NCI-H446 (cell line): ENCODE measurements at places on chromosomes 1 and 21.

- no peak for DNase-seq
These were observed 533.3 kb downstream of the OMA1 start for GRCh38 chr1:58013237-58013636.

DNA sequence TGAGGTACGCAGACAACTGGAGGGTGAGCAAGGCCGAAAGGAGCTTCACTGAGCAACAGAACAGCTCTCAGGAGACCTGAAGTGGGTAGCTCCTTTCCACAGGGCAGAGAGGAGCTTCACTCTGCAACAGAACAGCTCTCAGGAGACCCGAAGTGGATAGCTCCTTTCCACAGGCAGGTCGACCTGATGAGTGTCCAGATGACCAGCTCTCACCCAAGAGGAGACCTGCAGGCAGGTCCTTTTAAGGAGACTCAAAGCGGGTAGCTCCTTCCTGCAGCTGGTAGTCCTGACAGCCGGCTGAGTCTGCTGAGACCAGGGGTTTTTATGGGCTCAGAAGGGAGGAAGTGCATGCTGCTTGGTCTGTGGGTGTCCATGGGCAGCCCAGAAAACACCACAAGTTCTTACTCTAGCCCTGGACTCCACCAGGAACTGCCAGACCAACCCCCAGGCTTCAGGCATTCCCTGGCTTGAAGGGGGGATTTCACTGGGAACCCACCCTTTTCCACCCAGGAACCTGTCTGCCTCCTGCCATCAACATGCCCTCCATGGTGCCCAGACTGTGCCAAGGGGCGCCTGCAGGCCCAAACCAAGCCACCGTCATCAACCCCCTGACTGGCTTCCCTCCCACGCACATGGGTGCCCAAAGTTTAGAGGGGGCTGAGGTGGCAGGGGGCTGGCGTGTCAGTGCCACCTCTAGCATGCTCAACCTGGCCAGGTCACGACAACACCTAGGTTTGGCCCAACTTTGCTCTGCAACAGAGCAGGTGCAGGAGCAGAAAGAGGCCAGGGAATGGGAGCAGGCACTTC lies 43.6 kb downstream of the ZBTB8OS start:
- DNase-seq = no peak

DNA sequence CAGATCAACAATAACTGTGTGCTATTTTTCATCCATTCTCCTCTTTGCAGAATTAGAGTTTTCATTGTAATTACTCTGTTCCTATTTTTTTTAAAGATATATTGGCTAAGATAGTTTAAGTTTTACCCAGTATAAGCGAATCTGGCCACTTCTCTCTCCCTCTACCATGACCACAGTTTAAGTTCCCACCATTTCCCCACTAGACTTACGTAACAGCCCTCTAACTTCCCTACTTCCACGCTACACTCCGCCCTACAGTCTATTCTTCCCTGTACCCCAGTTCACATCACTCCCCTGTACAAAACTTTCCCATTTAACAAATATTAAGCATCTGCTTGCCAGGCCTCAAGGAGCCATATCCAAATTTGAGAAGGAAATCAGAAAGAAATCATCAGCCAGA lies 16.5 kb downstream of the CTSK start:
- DNase-seq = no peak

GRCh38 chr21:43762303-43763128 lies 13.6 kb downstream of the CSTB start:
- DNase-seq = no peak
